ENCODE measurements at places on chromosomes 1 and 21.

GRCh38 chr1:145782272-145783099, 41.4 kb downstream of the RNF115 start:
- DNase-seq, result no peak

DNA sequence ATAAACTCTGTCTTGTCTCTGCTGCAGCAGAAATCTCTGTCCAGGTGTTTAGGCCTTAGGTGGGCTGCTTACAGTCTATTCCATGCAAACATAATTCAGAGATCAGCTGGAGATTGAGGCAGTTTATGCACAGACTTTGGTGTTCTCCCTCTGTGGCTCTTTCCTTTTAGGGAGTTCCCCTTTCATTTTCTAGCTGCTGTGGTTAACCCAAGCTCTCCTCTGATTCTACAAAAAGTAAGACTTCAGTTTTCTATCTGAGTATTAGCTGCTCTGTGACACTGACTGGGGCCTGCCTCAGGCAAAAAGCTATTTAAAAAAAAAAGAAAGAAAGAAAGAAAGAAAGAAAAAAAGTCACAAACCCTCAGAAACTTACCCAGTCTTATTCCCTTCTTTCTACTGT, 211.1 kb downstream of the CAMTA1 start:
- no peak for DNase-seq

DNA sequence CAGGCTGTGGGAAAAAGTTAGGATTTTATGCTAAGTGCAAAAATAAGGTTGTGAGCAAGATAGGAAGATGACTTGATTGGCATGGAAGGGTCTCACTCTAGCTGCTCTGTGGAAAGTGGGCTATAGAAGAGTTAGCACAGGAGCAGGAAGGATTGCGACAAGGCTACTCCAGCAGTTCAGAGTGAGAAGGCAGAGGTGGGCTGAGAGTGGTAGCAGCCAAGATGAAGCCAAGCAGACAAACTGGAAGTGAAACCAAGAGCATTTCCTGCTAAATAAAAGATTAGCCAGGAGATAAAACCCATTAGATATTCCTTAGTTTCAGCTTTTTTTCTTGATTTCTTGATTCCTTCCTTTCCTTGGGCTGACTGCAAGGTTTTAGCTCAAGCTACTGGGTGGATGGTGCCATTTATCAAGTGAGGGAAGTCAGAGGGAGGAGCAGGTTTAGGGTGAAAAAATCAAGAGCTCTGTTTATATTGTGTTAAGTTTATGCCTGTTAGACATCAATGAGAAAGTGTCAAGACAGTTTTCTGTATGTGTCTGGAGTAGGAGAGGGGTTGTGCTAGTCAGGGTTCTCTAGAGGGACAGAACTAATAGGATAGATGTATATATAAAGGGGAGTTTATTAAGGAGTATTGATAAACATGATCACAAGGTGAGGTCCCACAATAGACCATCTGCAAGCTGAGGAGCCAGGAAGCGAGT, 33.1 kb upstream of the ZNF644 start:
- DNase-seq, result no peak

- peak; percentile 56 for DNase-seq
Observed at GRCh38 chr1:91685994-91686393, 185.3 kb downstream of the CDC7 start.

GRCh38 chr1:190144650-190145049, 333.0 kb downstream of the BRINP3 start:
- DNase-seq, result no peak

- no peak for DNase-seq
Observed at GRCh38 chr1:2324553-2325366, 66.6 kb downstream of the MORN1 start.

- DNase-seq, result no peak
Observed at GRCh38 chr1:157144509-157144908, 6.3 kb upstream of the ETV3 start.

- no peak for DNase-seq
Observed at GRCh38 chr21:26941421-26941820, 25.5 kb downstream of the ADAMTS5 start.
